ENCODE measurements at places on chromosomes 6 and 20.

DNA sequence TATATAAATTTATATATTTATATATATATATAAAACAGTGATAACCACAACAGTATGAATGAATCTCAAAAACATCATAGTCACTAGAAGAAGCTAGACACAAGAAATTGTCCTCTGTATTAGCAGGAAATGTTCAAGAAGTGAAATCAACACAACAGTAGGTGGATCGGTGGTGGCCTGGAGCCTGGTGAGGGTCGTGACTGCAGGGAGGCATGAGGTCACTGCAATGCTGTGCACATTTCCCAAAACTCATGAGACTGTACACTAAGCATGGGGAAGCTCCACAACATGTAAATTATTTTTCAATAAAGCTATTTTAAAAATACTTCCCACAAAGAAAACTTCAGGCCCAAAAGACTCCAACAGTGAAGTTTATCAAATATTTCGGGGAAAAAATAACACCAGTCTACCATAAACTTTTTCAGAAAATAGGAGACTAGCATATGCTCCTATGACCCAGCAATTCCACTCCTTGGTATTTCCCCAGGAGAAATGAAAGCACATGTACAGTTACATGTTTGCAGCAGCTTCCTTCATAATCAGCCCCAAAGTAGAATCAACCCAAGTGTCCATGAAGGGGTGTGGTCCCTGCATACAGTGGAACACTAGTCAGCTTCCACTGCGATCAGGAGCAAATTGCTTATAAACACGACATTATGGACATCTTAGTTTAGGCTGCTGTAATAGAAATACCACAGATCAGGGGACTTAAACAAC, 144.2 kb downstream of the TBXT start:
- DNase-seq: no peak

- DNase-seq: no peak
Measured at GRCh38 chr20:60062431-60063047, 104.3 kb downstream of the CDH26 start.

DNA sequence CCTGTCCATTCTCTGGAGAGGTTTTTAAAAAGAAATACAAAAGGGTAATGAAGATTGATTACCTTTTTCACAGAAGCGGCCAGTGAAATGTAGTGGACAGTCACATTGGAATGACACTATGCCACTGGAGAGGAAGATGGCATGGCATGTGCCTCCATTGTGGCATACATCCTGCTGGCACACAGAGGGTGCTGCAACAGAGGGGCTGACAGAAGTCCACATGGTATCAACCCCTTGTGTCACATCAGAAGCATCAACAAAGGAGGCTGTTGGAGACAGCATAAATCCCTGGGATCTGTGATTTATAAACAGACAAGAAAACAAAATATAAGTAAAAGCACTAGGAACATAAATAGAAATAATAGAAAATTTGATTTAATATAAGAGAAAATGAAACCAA, 594.9 kb downstream of the PHF3 start:
- DNase-seq: no peak

GRCh38 chr6:170087941-170088581, 202.8 kb downstream of the DLL1 start:
- DNase-seq: peak; percentile 53

DNA sequence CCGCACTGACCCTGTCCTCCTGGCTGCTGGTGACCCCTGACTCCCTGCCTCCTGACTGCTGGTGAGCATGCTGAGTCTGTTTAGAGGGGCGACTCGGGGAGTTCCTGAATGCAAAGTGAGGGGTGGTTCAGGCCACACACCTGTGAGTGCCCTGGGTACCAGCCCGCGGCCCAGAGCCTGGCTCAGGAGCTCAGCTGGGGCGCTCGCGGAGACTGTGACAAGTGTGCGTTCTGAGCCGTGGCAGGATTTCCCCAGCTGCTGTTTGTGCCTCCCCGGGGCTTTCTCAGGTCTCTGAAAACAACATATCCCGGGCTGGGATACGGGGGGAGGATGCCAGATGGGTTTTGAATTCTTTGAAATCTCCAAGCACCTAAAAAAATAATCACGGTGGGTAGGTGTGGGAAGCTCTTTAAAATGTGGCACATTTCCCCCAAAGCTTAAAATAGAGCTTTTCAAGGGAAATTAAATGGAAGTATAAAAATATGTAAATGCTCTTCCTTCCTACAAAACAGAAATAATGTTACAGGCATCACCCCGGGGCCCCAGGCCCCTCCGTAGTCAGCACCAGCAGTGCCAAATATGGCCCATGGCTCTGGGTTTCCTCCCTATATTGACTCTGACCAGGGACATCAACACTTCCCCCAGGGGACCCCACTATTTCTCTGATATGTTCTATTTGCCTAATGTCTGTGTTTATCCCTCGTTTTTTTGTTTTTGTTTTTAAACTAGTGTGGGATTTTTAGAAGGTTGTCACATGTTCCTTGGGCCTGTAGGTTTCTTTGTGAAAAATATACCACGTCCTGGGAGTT, 49.9 kb upstream of the TAGAP start:
- no peak for DNase-seq

DNA sequence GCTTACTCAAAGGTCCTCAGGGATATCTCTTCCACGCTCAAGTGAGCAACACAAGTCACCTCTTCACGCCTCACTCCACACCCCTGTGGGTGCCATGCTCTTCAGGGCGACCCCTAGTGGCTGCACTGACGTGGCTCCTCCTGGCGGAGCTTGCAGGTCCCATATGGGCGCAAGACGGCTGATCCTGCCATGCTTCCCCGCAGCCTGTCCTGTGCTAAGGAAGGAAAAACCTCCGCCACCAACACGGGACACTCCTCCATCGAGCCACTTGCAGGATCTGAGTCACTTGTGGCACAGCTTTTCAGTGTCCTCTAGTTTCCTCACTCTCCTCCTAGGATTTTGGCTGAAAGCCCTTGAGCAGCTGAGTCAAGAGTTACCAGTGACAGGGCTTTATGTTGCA, 90.7 kb downstream of the KHDC1L start:
- DNase-seq: peak; percentile 18

DNA sequence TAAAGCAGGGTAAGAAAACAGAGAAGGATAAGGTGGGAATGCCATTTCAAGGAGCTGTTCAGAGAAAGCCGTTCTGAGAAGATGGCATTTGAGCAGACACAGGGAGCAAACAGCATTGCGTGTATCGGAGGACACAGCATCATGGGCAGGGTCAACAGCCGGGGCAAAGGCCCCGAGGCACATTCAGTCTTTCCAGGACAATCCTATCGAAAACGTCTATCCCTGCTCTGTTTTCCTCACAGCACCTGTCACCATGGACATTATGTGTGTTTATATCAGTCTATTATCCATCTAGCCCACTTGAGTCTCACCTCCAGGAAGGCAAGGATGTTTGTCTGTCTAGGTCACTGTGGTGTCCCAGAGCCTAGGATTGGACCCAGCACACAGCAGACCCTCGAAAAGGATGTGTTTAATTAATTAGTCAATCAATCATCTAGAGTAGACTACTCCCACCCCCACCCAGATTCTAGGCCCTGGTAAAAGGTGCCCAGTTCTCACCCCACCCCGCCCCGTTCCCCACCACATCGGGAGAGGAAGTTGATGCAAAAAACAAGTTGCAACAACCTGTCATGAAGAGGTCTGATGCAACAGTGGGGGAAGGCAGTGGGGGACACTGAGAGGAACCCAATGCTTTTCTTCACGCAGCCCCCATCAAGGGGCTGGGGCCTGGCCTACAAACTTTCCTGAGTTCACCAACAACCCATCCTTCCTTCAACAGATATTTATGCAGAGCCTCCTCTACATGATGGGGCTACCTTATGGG, 66.6 kb downstream of the PREX1 start:
- DNase-seq: no peak

DNA sequence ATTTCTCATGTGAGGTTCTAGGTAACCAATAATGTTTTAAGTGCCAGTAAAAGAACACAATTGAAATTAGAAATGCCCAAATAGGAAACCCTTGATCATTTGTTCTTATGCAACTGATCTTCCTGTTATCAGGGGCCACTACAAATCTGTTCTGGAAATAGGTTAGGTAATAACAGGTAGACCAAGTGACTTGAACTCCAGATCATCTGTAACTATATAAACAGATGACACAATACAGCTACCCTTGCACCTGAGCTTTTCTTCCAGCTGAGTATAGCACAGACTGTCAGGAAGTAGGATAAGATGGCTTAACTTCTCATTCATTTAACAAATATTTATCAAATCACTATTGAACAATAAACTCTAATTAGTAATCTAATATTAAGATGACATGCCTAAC, 52.5 kb downstream of the MAN1A1 start:
- no peak for DNase-seq

GRCh38 chr6:13152764-13153163, 175.6 kb downstream of the TBC1D7 start:
- no peak for DNase-seq

GRCh38 chr20:59439243-59439642, 138.8 kb downstream of the EDN3 start:
- DNase-seq: no peak

DNA sequence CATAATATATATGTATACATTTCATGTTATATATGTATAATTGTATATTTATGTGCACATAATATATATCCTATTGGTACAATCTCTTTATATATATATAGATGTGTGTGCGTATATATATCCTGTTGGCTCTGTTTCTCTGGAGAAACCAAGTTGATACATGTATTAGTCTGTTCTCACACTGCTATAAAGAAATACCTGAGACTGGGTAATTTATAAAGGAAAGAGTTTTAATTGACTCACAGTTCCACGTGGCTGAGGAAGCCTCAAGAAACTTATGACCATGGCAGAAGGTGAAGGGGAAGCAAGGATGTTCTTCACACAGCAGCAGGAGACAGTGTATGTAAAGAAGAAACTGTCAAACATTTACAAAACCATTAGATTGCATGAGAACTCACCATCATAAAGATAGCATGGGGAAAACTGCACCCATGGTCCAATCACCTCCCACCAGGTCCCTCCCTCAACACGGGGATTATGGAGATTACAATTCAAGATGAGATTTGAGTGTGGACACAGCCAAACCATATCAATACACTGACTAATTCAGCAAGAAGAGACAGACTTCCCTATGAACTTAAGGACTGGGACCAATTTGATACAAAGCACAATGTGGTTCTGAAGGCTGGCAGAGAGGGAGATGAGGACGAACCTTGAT, 14.0 kb downstream of the CST3 start:
- no peak for DNase-seq

GRCh38 chr20:49559411-49560081, 8.4 kb downstream of the PTGIS start:
- DNase-seq: no peak

DNA sequence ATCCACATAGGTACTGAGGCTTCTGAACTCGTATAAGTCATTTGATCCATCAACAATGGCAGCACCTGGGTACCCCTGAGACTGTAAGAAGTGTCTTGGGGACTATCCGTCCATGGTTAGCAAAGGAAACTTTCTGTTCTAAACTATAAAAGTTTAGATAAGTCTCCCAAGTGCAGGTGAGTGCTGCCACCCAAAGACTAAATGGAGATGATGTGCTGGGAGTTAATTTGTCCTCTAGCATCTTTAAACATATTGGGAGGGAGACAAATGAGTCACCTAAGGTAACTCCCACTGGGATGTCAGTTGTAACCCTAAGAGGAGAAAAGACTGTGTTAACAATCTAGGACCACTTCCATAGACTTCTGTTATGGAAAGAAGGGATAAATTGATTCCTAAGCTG, 6.2 kb downstream of the BEND6 start:
- DNase-seq: no peak

- DNase-seq: no peak
Measured at GRCh38 chr6:26493258-26493657, 6.8 kb upstream of the BTN1A1 start.

- DNase-seq: no peak
Measured at GRCh38 chr6:30544666-30545272, 11.5 kb downstream of the GNL1 start.

DNA sequence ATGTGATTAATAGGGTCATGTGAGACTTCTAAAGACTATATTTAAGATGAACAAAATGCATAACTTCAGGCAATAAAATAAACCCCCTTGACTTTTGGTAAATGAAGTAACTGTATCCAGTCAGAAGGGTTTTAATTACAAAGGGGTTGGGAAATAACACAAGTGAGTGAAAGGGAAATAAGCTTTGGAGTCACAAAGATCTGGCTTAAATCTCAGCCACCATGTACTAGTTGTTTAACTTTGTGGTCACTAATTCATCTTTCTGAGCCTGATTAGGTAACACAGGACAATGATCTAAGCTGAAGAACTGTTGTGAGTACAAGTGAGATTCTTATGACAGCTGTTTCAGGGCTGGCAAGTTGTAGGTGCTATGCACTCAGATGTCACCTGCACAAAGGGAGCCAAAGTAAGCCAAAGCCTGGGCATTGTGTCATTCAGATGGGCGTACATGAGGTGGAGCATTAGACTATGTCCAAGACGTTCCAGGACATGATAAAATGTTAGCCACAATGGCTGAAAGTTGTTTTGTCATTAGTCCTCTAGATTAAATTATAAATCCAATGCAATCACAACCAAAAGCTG, 13.8 kb downstream of the TOMM34 start:
- DNase-seq: no peak

- no peak for DNase-seq
Measured at GRCh38 chr6:169293196-169293595, 39.5 kb upstream of the THBS2 start.

DNA sequence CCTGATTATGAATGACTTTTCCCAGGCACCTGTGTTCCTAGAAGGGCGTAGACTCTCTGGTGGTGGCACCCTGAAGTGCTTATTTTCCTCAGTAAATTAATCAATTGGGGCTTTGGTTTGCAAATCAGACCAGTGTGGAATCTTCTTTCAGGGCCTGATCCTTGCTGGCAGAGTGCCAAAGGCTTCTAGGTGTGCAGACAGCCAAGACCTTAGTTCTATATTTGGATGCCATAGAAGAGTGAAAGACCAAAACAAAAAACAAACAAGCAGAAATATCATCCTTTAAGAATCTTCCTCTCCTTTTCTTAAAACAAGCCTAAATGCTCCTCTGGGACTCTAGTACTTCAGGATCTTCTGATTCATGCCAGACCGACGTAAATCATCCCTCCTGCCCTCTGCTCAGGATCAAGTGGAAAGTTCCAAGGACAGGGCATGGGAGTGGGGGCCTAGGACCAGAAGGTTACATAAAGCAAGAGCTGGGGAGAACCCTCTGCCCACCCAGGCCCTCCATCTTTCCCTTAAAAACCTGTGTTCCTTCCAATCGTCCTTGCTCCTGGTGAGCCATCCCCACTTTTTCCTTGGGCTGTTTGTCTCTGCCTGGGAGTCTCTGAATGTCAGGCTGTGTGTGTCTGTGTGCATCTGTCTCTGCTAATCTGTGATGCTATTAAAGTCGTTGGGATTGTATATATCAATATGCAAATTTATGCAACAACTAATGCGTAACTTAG, 70.5 kb upstream of the MYLIP start:
- no peak for DNase-seq

GRCh38 chr6:34654061-34654710, 42.4 kb downstream of the ILRUN start:
- no peak for DNase-seq

Measured in stimulated activated CD8-positive, alpha-beta memory T cell treated with anti-CD3 and anti-CD28 coated beads, Interleukin-2, amount 100 ng/mL, for 48 hours (primary cell).